HFFc6 (cell line): ENCODE measurements at places on chromosomes 12 and 14.
A peak's percentile ranks its signal among the peaks of the same experiment; 100 is the strongest.

DNA sequence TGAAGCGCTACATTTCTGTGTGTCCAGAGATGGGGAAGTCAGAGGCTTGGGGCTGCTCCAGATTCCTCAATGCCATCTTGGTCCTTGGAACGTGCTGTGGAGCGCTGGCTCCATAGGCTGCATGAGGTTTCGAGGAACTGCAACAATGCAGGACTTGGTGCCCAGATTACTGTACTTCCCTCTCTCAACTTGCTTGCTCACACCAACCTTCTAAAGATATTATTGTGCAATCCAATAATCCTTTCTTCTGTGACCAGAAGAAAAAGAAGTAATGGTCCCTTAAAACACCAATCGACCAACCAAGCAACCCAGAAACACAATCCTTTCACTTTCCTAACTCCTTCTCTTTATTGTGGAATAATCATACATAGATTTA is 3.7 kb downstream of the PRICKLE1 start:
- DNase-seq: no peak

DNA sequence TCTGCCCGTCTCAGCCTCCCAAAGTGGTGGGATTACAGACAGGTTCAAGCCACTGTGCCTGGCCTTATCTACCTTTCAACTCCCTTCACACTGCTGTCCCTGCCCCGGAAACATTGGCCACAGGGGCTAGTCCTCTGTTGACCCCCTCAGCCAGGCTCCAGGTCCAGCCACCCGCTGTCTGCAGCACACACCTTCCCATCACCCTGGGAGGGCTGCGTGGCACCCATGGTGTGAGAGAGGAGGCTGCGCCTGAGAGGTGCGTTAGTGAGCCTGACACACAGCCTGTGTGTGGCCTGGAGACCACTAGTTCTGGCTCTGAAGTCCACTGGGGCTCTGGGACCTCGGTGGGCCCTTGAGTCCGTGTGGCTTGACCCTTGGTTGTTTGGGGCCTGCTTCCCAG is 28.4 kb upstream of the TRAF3 start:
- no peak for DNase-seq

DNA sequence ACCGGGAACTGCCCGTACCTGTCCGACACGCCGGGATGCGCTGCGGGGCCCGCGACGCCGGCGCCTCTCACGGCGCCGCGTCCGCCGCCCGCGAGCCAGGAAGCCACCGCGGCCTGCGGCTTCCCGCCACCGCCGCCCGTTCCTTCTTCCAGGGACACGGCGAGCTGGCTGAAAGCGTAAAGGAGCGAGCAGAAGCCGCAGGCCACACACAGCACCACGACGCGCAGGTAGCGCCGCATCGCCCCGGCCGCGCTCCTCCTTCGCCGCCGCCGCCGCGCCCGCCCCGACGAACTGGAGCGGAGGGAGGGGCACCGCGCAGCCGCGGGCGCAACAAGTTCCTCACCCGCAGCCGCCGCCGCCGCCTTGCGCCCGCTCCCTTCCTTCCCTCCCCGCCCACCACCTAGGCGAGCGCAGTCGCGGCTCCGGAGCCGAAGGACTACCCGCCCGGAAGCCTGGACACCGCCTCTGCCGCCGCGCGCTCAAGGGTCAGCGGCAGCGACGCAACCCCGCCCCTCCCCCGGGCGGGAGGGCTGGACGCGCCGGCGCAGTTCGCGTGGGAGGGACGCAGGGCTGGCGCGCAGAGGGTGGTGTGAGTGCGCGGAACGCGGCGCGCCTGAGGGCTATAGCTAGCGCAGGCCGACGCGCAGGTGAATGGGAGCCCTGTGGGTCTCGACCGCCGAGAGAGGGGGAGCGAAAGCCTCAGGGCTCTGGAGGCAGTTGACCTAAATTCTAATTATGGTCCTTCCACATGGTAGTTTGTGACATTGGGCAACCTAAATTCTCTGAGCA is at the start of gene GXYLT1:
Gene GXYLT1, minus strand, starts transcription at position 467 of the 789 bp plus-strand sequence. Its CDS starts 228 bp downstream, at position 239.
- peak; percentile 86 for DNase-seq

DNA sequence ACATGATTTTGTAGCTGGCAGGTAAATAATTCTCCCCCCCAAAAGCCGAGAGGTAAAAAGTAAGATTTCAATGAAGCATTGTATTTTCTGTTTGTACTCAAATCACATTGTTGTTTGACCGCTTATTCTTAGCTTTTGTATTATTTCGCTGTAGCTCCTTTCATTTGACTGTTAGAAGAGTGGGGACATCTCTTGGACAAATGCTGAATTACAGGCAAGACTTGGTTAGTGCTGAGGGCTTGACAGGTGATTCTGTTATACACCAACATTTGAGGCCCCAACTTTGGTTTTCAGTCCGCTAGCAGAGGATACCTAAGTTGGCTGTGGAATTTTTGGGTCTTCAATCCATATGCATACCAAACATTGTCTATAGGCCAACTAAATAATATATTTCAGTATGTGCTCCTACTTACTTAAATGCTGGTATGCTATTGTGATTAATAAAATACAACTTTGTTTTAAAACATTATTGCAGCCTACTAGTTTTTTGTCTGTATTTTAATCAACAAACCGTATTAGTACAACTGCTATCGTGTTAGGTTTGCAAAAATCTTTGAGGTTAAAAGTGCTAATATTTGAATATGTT is 102.2 kb downstream of the ERC1 start:
- DNase-seq: peak; percentile 53

DNA sequence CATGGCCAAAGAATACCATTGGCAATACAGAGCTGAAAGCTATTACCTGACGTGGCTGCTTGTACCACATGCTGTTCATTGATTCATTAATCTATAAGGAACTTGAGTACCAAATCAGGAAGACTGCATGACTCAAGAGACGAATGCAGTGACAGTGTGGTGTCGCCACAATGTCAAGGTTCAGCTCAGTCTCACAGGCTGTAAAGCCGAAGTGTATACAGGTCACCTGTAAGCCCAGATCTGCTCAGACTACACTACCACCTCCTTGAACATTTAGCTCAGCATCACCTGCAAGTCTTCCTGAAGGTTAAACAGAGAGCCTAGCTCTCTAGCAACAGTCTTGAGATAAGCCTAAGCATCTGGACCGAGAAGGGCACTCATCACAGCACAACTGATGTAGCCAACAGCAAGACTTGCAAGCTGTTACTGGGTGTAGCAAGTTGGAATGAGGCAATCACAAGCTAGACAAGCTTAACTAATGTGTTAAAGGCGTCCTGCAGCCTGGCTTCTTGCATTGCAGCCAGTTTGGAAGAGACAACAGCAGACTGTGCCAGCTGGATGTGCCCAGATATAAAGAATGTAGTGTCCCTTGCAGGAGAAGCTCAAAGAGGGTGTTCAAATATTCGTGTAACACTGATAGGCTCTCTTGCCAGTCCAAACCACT is 21.0 kb downstream of the TMTC1 start:
- no peak for DNase-seq
